Vein endothelial cell (primary cell): ENCODE measurements at places on chromosomes 3 and 15. TPM values are rescaled to one million over a fixed set of nuclear protein-coding genes. Genes with fewer than 3 reads are reported as not detected.

The KAT2B gene
- total RNA-seq = 7.8 and 13.4 TPM in 2 replicates

The HIGD2B gene
- total RNA-seq = not detected in 2 replicates

The PTX3 gene
- total RNA-seq = 395 and 451 TPM in 2 replicates

The HYAL1 gene
- total RNA-seq = 2.8 and 3.9 TPM in 2 replicates

The SNURF gene
- total RNA-seq = 9.6 and 16.3 TPM in 2 replicates

The LRRC31 gene
- not detected in 2 replicates for total RNA-seq

The FBXO40 gene
- not detected in 2 replicates for total RNA-seq

The SQOR gene
- 60.1 and 90.5 TPM in 2 replicates for total RNA-seq

The CDHR4 gene
- not detected in 2 replicates for total RNA-seq

The SEMA6D gene
- 2.0 and 8.7 TPM in 2 replicates for total RNA-seq

The TIMMDC1 gene
- 35.6 and 44.7 TPM in 2 replicates for total RNA-seq

The GOLGA8F gene
- not detected in 2 replicates for total RNA-seq

The LRRC3B gene
- total RNA-seq = not detected in 2 replicates
